ENCODE measurements at places on chromosomes 3 and 15.

DNA sequence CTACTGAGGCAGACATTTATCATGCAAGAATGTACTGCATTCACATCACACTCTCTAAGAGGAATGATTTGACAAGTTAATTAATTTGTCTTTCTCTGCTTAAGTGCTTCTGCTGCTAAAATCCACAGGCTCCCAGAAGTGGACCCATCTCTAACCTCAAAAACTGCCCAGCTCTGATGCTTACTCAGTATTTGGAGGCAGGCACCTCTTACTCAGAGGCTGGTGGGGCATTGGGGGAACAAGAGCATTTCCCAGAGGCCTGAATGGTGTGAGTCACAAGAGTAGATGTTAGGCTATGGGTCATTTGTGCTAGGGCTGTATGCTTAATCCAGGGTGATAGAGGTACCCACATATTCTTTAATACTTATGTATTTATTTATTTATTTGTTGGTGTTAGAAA lies 34.4 kb upstream of the HCN4 start:
- DNase-seq = no peak

- DNase-seq = no peak
Measured at GRCh38 chr15:67509918-67510317, 11.0 kb upstream of the C15orf61 start.

DNA sequence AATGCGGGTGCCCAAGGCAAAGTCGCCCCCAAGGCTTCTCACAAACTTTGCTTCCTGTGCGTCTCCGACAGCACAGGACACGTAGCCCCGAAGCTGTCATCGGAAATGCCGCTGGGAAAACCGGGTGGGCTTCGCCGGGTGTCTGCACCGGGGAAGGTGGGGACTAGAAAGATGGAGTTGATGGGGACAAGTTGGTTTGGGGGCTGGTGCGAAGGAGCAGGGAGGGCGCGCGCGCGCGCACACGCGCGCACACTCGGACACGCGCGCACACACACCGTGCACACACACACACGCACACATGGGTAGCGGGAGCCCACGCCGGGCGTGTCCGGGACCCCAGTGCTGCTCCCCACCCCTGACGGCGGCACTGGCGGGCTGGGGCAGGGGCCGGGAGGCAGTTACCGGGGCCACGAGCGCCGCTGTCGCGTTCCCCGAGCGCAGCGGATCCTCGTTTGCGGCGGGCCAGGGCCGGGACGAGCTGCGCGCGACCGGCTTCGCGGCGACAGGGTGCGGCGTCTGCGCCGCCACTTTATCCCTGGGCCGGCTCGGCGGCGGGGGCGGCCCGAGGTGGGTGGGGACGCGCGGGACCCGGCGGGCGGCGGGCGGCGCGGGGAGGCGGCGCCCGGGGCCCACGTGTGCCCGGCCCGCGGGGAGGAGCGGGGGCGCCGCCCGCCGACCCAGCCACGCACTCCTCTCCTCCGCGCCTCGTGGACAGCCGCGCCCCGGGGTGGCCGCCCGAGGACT lies 539 bp upstream of the MGLL start:
- no peak for DNase-seq

DNA sequence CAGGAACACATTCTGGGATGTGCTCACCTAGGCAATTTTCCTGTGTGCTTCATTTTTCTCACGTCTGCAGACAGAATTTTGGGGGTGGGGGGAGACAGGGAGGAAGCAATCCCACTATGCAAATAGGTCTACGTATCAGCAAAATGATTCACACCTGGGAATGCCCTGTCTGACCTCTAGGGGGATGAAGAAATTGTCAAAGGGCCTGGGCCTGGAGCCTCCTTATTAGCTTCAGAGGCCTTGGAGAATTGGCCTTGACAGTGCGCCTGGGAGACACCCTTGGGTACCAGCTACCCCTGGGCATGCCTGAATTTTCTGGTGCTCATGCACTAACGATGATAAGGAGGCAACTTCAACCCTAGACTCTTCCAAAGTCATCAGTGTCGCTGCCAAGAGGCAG lies 207.5 kb downstream of the CADPS start:
- no peak for DNase-seq

DNA sequence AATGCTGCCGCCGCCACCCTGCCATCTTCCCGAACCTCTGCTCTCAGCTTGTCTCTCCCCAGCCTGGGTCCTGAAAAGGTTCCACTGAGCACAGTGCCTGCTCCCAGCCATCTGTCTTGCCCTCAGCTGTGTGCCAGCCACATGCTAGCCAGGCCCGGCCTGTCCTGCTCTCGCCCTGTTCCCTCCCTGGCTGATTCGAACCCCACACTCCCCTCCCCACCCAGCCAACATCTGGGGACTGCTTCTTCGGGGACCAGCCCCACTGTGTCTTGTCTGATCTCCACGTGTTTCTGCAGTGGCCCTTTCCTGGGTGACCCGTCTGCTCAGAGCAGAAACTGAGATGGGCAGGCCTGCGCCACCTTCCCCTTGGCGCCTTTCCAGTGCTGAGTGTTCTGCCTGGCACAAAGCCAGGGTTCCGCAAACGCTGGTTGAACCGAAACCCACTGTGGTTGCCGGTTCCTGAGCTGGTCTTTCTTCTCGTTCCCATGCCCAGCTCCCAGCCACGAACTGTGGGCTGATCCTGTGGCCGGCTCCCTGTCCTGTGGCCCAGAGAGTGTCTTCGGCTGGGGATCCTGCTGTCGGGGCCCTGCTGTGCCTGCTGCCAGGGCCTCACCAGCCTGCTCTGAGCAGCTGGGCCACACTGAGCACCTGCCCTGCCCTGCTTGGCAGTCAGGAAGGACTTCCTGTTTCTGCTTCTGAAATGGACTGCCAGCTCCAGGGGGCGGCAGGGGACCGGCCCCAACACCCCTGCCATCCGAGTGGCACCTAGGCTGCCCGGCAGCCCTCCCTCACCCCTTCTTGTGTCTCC lies 62.7 kb upstream of the KLF13 start:
- DNase-seq = peak; percentile 82

GRCh38 chr3:171384101-171384891 lies 75.9 kb downstream of the TNIK start:
- no peak for DNase-seq

GRCh38 chr3:184562878-184563560 lies 1.4 kb downstream of the EPHB3 start:
- no peak for DNase-seq

DNA sequence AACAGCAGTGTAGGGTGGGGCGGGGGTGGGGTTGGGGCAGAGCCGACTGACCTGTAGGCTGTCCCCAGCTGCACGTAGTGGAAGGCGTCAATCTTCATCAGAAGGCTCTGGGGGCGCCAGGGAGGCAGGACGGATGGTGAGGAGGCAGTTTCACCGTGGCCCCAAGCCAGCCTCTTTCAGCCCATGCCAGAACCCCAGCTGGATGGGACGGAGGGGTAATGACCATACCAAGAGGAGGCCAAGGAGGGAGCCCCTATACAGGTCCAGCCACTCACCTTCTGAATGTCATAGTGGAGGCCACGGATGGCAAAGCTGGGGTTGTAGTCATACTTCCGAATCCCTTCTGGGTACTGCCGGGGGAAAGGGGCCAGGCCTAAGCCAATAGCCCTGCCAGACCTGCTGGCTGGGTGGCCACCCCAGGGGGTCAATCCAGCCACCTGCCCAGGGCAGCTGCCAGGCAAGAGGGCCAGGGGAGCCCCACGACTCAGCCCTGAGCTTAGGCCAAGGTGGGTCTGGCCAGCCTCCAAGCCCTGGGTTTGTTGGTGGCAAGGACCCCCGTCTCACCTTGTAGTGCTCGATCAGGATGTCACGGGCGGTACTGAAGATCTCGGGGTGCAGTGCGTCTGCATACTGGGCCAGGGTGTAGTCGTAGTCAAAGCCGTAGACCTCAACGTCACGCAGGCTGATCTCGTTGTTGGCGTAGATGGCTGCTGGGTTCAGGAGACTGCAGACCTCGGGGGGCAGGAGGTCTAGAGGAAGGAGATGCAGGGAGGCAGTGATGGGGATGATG lies 4.9 kb downstream of the NT5DC2 start:
- DNase-seq = no peak

DNA sequence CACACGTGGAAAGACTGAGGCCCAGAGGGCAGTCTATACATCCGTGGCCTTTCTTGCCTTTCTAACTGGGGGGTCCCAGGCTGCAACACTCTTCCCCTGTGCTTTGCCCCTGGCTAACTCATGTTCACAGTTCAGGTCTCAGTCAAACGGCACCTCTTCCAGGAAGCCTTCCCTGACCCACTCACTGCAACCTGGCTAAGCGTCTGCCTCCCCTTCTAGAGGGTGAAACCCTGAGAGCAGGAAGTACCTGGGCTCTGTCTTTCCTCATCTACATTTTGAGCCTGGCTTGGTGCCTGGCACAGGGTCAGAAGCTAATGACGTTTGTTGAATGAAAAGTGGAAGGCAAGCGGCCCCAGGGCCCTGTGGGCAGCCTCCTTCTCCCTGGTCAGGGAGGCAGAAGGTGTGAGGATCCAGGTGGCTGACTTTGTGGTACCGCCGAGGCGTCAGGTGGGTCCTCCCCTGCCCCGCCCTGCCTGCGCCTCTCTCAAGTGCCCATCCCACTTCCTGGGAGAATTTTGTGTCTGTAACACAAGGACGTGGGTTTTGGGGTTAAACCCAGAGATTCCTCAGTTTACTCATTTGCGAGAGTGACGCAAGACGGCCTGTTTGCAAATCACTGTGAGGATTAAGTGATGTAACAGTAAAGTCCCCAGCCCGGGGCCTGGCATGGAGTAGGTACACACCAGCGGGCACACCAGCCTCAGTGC lies 32.1 kb downstream of the DNASE1L3 start:
- no peak for DNase-seq

DNA sequence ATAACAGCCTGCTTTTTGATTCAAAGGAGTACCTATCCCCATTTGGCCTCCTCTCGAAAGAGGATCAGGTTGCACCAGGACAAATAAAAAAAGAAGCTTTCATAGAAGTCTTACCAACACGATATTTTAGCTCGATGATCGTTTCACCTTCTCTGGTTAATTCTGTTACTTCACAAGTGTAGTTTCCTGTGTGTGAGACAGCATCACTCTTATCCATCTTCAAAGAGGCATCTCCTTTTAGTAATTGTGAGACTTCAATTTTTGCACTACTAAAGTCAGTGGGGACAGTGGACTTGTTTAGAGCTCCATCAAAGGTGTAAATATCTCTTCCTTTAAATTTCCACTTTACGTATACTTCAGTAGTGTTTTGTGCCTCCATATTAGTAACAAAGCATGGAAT lies 11.0 kb downstream of the CD47 start:
- DNase-seq = no peak

GRCh38 chr3:95751509-95751908 lies 1062.9 kb upstream of the EPHA6 start:
- DNase-seq = no peak

- DNase-seq = no peak
Measured at GRCh38 chr15:89172921-89173320, 48.5 kb downstream of the RLBP1 start.

- no peak for DNase-seq
Measured at GRCh38 chr3:13025090-13025489, 48.1 kb downstream of the IQSEC1 start.

DNA sequence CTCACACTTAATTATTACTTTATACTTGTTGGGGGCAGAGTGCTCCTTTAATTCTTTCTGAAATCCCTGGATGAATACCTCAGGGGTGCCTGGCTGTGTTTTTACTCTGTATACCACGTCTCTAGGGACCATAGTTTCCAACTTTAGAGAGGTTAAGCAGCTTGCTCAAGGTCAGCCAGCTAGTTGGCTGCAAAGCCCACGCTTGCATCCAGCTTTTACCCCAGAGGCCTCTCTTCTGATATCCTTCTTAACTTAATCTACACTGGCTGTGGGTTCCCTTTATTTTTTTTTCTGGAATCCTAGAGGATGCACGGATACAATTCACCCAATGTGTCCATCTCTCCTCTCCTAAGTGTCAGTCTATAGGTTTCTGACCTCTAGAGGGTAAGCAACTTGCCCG lies 1.4 kb downstream of the PDZRN3 start:
- no peak for DNase-seq

DNA sequence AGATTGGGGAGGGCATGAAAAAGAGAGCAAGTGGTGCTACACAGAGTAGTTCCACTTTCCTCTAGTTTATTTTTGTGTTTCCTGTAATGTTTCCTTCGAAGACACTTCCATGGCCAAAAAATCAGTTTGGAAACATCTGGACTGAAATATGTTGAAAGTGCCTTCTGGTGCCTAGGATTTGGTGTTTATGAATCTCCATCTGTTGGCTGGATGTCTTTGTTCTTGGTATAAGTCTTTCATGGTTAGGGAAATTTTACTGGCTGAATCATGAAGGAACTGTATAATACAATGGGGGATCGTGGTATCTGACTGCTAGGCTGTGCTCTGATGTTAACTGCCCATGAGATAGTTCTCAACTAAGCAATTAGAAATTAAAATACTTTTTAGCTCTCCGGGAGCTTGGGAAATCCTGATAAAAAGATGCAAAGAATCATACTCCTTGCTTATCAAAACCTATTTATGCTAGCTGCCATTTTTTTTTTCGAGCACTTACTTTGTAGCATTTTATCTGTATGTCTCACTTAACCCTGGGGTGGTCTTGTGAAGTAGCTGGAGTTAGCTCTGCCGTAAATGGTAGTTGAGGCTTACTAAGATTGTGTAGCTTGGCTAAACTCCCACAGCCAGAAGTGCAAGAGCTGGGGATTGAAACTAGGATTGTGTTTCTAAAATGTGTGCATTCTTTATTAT lies 21.9 kb downstream of the AKAP13 start:
- no peak for DNase-seq

GRCh38 chr3:141998669-141999290 lies 122.3 kb downstream of the ATP1B3 start:
- no peak for DNase-seq

DNA sequence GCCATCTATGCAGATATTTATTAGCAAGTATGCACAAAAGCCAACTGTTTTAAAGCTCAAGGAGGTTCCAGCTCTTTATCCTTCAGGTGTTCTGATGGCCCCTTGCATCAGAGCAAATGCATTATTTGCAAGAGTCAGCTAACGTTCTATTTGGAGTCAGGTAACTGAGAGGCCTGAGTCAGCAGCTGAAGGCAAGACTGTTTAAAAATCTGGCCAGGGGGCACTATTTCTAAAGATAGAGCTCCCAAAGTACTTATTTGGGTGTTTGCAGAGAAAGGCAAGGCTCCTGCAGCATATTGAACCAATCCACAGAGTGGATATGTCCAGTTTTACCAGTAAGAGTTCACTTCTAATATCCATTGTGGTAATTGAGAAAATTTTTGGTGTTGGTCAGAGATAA lies 146.1 kb downstream of the LRTM1 start:
- DNase-seq = no peak

GRCh38 chr15:73910522-73911303 lies 15.5 kb upstream of the LOXL1 start:
- DNase-seq = no peak

- DNase-seq = no peak
Measured at GRCh38 chr3:132867526-132867925, 145.3 kb upstream of the NPHP3 start.

- DNase-seq = no peak
Measured at GRCh38 chr3:129628169-129628522, 21.7 kb upstream of the PLXND1 start.

DNA sequence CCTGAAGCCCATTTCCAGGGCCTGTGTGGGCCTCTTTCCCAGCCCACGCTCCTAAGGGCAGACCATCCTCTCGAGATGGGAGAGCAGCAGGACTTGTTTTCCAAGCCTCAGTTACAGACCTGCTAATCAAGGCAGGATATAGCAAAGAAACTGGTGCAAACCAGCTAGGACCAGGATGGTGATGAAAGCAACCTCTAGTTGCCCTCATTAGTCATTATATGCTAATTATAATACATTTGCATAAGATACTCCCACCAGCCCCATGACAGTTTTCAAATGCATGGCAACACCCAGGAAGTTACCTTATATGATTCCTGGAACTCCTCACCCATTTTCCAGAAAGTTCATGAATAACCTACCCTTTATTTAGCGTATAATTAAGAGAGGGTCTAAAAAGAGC lies 34.4 kb upstream of the TRH start:
- DNase-seq = no peak

All from SHP77 treated with DMSO at 0.1 percent for 48 hours (cell line).